ENCODE measurements at places on chromosomes 1 and 21. TPM values are rescaled to one million over a fixed set of nuclear protein-coding genes. Genes with fewer than 3 reads are reported as not detected.

- DNase-seq: no peak
These were observed 22.5 kb downstream of the XCL1 start for GRCh38 chr1:168598892-168599291.

DNA sequence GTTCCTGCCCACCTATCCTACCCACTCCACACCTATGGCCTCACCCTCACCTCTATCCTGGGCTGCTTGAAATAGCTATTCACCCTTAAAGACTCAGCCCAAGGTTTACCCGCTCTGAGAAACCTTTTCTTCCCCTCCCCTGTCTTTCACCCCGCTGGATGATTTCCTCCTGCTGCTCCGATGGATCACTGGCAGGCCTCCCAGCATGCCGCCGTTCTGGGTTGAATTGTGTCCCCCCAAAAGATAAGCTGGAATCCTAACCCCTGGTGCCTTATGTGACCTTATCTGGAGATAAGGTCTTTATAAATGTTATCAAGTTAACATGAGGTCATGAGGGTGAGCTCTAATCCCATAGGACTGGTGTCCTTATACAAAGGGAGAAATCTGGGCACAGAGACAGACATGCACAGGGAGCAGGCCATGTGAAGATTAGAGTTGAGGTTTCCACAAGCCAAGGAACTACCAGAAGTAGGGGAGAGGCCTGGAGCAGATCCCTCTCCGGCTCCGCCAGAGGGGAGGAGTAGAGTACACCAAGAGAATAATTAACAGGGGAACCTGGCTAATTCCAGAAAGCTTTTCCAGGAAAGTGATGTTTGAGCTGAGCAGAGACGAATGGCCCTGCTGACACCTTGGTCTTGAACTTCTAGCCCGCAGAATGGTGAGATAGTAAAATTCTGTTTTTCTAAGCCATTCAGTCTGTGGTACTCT lies 110.0 kb upstream of the SERBP1 start:
- no peak for DNase-seq

GRCh38 chr21:16423921-16424320 lies 694.1 kb downstream of the USP25 start:
- DNase-seq: no peak

- DNase-seq: no peak
These were observed 14.6 kb downstream of the GTF2B start for GRCh38 chr1:88876573-88877365.

The CELA2A gene
- not detected for total RNA-seq

DNA sequence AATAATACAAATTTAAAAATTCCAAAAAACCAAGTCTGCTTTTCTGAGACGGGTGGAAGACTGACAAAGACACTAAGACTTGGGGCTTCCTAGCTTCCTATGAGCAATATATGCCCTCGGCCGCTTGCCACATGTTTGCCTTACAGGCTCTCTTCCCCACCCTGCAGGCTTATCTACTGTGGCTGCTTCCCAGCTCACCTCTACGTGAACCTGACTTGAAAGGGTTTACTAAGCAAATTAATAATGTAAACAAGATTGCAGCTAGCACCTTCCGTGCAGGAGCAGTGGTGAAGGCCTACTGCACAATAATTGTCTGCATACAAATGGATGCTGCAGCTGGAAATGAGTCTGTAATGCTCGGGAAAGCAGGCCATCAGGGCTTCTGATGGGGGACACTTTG lies 152.9 kb upstream of the DAB1 start:
- no peak for DNase-seq

DNA sequence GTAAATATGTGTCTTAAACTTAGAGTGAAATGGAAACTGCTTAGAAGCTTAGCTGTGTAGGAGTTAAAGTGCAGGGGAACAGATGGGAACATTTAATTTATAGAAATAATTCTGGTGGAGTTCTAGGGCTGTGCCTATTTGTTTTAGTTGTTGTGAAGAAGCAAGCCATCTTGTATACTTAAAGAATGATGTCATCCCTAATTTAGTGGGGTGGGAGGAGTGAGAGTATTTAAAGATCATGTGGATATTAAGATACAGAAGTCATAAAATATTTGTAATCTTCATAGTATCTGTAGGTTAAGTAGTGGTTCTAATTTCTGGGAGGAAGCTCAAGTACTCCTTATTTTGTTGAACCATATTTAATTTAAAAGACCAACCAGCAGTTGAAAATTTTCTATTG lies 41.5 kb downstream of the BACH1 start:
- DNase-seq: no peak

- DNase-seq: no peak
These were observed 21.9 kb downstream of the ZYG11B start for GRCh38 chr1:52748119-52748518.

The ZFYVE9 gene
- 85.6 TPM for total RNA-seq

DNA sequence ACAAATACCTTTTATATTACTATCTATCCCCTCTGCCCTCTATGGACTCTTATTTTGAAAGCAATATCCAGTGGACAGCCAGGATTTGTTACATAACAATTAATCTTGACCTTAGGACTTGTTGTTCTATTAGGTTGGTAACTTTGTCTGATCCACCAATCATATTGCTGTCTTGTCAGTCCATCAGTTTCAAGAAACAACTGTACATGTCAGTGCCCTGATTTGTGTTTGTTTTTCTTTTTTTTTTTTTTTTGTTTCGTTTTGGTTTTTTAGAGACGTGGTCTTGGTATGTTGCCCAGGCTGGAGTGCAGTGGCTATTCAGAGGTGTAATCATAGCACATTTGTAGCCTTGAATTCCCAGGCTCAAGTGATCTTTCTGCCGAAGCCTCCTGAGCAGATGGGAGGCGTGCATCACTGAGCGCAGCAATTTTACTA lies 1.5 kb upstream of the SCP2 start:
- DNase-seq: no peak

GRCh38 chr1:61109158-61109557 lies 26.8 kb downstream of the NFIA start:
- no peak for DNase-seq

DNA sequence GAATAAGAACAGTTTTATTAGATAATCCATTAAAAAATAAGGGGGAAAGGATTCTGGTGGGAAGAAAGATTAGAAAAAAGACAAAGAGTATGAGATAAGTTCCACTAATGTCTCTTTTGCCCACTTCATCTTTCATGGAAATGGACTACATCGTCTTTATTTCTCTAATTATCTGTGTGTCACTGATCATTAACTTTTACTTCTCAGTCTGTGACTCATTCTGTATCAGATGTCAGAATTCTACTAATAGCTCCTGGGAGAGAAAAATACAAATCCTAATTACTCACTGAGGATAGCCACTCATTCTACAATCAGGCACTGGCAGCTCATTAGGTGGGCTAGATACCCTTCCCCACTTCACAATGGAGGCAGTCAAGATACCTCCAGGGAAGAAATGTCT lies 41.7 kb downstream of the ILDR2 start:
- no peak for DNase-seq

The DMRTA2 gene
- 5.8 TPM for total RNA-seq

DNA sequence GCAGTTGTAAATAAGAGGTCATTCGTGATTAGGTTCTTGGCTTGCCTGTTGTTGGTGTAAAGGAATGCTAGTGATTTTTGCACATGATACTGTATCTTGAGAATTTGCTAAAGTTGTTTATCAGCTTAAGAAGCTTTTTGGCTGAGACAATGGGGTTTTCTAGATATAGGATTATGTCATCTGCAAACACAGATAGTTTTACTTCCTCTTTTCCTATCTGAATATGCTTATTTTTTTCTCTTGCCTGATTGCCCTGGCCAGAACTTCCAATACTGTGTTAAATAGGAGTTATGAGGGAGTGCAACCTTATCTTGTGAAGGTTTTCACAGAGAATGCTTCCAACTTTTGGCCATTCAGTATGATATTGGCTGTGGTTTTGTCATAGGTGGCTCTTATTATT lies 576.1 kb upstream of the RGS18 start:
- DNase-seq: no peak

The SELE gene
- 0.94 TPM for total RNA-seq

All from occipital lobe (tissue), 3 donors.